Renal pelvis (tissue), 12 donors: ENCODE measurements at places on chromosomes 4 and X. TPM values are rescaled to one million over a fixed set of nuclear protein-coding genes. Genes with fewer than 3 reads are reported as not detected.

DNA sequence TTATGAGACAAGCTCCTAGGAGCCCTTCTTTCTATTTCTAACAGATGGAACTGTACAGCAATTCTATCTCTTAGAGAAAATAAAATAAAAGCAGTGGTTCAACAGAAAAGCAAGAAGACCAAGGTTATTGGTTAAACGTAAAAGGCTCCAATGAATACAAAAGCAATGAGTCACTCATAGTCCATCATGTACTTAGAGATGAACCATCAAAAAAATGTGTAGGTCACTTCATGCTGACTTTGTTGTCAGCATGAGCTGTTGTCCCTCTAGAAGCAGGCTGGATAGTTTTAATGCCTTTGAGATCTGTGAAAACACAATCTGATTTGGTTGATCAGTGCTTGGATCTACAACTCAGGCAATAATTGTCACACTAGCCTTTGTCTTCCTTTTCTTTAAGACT lies 378.6 kb upstream of the ANXA10 start:
- DNase-seq = no peak

DNA sequence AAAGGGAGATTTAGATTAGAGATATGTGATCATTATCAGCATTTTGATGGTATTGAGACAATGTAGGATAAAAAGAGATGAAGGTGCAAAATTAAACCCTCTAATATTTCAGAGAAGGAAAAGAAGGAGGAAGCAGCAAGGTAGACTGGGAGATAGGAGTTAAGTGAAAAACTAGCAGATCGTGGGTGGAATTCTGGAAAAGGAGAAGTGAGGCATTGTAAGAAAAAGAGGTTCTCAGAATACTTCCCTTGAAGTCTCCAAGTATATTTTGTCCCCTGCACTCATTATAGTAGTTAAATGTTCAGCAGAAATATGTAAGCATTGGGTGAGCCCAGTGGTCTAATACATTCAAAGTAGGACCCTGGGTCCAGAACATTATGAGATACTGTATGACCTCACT lies 30.3 kb downstream of the COPS4 start:
- no peak for DNase-seq

DNA sequence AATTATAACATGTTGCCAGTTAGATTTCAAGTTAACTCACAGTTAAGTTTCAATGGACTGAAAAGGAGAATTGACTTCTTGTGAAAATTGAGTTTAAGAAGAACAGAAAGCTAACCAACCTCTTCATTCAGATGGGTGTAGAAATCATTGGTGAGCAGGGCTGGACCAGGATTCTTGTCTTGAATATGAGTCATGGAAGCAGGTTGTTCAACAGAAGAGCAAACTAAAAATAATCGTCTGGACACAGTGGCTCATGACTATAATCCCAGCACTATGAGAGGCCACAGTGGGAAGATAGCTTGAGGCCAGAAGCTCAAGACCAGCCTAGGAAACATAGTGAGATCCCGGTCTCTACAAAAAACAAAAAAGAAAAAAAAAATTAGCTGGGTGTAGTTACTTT lies 98.2 kb downstream of the ARSJ start:
- DNase-seq = no peak

- DNase-seq = no peak
These were observed 16.9 kb downstream of the OTUD5 start for GRCh38 chrX:48940404-48940955.

DNA sequence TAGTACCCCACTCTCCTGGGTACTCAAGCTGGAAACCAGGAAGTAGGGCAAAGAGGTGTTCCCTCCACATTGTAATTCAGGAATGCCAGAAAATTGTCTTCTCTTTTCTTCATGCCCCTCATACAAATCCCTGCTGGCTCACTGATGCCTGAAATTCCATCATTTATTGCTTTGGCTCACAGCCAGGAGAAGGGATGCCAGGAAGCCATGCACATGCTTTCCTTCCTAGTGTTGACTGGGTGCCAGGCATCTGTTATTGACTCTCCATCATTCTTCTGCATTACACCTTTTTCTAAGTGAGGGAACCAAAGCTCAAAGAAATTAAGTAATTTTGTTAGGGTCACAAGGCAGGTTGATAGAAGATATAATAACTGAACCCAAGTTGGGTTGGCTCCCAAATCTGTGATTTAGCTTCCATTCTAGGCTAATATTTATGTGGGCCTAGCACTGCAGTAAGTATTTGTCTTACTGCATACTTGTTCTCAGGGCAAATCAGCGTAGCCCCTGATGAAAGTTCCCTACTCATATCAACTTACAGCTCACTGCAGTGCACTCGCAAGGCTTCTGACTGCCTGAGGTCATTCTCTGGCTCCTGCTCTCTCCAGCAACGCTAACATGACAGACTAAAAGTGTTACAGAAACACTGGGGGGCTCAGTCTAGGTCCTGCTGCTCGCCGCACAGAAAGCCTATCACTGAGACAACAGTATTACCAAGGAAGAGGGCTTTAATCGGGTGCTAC lies 89.0 kb downstream of the TRAPPC11 start:
- peak; percentile 65 for DNase-seq

DNA sequence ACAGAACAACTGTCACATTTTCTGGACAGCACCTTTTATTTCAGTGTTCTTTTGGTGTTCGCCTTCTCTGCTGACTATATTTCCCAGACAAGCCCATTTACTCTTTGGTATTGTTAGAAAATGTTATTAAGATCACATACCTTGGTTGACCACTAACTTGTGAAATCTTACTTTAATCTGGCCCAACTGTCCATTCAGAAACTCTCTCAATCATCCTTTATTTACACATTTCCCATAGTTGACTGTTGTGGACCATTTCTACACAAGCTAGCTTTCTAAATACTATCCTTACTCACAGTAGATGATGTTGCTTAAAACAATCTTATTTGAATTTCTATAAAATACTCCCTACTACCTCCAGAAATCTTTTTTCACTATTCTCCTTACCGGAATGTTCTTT lies 64.7 kb downstream of the QRFPR start:
- no peak for DNase-seq

DNA sequence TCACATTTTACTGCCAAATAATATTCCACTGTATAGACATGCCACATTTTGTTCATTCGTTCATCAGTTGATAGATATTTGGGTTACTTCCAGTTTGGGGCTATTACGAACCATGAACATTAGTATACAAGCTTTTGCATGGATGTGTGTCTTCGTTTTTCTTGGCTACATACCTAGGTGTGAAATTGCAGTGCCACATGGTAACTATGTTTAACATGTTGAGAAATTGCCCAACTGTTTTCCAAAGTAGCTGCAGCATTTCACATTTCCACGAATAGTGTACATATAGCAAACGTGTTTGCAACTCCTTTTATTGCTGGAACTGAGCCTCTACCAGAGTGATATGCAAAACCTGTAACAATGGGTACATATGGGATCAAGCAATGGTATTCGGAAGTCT lies 221.5 kb downstream of the VEGFC start:
- no peak for DNase-seq

DNA sequence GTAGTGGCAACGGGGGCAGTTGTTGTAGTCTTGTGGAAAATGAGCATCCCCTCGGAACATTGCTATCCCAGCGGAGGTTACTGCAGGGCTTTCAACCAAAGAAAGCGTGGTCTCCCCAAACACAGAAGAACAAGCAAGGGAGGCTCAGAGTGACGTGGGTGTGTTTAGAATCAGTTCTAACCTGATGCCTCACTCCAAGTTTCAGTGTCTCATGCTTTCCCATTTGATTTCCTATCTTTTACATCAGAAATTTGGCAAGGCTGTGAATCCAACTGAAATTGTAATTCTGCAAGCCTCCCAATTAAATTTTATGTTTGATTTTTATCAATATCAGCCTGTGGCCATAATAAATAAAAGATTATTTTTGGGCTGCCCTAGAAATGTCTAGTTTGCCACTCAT lies 156.1 kb upstream of the LNX1 start:
- no peak for DNase-seq

DNA sequence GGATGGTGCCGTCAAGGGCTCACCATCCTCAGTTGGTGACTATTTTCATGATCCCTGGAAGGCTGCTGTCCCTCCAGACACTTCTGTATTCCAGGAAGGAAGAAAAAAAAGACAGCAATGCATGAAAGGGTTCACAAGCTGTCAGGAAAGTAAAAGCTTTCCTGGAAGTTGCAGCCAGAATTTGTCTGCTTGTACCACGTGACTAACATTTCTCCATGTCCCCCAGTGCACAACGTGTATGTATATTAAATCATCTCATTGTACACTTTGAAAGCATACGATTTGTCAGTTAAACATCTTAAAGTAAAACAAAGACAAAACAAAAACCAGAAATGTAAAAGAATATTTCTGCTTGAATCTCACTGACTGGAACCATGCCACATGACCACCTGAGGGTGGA lies 127.4 kb upstream of the CLNK start:
- no peak for DNase-seq

DNA sequence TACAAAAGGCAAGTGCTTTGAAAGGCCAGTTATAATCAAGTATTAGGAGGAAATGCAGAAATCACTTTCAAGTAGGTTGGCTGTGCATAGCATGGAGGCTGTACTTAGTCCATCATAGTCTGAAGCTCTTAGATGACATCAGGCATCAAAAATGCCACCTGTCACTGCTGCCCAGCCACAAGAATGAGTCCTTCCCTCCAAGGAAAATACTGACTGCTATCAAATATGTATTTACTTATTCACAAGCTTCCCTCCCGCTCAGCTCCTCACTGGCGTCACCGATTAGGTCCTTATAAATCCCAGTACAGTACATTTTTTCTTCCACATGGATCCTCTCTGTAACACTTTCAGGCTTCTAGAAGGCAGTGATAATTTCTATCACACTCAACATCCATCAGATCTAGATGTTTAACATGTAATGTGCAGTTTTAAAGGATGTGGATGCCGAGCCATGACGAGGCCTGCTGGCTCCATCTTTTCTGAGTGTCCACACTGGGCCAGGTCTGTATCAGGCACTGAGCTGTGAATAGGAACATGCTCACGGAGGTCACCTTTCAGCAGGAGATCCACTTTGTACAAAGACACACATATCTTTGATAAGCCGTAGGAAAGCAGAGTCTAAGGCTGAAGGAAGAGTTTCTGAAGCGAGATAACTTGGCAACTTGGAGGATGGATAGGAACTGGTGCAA lies 121.9 kb downstream of the PALLD start:
- no peak for DNase-seq

DNA sequence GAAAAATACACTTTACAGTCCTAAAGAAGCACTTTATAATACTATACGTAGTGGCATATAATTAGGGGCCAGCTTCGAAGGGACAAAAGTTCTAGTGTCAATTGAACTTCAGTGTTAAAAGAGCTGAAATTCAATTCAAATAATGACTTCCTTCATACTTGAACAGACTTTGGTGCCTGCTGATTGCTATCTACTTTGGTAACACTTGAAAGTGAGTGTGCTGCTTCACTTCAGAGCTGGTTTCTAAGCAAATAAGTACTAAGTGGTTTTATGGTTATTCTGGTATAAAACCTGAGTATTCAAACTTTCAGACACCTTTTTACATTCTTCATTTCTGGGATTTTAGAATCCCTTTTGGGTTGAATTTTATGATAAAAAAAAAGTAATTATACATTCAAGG lies 107.0 kb downstream of the SLC4A4 start:
- DNase-seq = no peak

DNA sequence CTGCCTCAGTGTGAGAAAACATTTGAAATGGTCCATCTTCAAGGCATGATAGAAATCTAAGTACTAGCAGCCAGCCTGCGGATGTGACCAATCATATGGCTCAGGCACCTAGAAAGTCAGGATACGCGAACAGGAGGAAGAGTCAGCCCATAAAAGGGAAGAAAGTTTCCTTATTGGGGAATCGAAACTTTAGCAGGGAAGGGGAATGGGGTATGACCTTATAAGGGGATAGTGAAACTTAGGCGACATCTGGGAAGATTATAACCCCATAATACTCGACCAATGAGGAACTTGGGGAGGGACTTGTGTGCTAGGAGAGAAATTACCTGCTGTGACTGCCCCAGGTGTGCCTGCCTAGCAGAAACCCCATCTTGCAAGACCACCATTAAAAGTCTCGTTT lies 26.2 kb upstream of the PYURF start:
- DNase-seq = no peak

DNA sequence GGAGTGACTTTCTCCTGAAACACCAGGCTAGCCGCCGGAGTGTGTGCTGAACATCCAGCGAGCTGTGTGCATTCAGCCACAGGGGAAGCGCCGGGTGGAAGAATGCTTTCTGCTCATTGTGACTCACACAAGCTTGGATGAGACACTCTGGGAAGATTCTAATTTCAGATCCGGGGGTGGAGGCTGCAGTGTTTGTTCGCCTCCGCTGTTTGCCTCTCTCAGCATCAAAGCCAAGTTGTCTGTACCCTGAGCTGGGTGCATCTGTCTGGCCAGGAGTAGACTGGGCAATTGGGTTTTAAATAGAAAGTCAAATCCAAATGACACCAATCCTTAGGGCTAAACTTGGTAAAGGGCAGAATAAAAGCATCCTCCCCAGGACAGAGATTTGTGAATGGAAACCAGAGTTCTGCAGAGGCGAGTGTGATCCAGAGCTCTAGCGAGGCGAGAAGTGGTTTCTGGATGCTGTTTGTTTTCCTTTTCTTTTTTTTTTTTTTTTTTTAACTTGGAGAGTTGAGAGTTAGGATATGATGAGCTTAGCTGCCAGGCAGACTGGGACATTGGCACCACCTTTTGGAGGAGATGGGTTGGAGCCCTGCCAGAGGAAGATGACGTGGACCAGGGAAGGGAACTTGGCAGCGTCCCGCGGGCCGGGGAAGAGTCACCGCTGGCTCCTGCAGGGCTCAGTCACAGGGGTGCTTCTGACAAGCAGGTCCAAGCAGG lies 196.0 kb upstream of the PSAPL1 start:
- no peak for DNase-seq

DNA sequence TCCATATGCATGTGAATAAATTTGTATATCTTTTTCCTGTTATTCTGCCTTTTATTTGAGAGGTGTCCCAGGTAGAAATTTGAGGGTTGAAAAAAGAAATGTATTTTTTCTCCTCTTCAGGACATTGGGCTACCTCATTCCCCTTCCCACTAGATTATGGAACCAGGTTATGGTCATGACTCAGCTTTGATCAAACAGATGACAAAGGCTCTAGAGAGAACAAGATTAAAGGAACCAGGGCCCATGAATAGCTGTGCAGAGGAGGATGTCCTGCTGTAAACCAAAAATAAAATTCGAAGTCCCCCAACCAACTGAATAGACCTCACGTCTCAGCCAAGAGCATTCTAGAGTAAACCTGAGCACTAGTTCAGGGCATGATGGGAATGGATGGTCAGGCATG lies 313.2 kb downstream of the RAPGEF2 start:
- no peak for DNase-seq

DNA sequence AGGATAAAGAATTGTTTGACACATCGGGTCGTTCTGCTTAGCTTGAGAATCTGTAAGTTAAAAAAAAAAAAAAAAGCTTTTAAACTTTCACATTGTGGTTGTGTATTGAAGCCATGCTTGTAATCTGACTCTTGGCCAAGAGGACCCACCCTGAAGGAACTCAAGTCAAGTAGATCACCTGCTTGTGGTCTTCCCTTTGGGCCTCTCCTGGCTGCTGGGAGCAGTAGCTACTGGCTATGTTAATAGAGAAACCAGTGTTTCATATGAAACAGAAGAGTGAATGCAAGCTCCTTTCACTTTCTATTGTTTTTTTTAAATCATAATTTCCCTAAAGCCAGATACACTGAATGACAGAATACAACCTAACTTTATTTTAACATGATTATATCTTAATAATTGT lies 402.4 kb upstream of the NDST4 start:
- no peak for DNase-seq

Gene PRMT9
- polyA plus RNA-seq = 22.3 TPM

Gene USP17L11
- not detected for polyA plus RNA-seq

Gene PABPC1L2B
- not detected for polyA plus RNA-seq

Gene NALF2
- polyA plus RNA-seq = 0.35 TPM

Gene PRAF2
- polyA plus RNA-seq = 39.6 TPM

Gene FHIP1A
- polyA plus RNA-seq = 6.2 TPM

Gene NPY2R
- 0.27 TPM for polyA plus RNA-seq

Gene WDR17
- polyA plus RNA-seq = 11.1 TPM
